ENCODE measurements at places on chromosomes 13 and 19.

- DNase-seq: no peak
These were observed 121.2 kb downstream of the STARD13 start for GRCh38 chr13:33164331-33164730.

GRCh38 chr19:49678985-49679770 lies 2.1 kb downstream of the PRMT1 start:
- no peak for DNase-seq

- no peak for DNase-seq
These were observed 12.4 kb downstream of the MCF2L start for GRCh38 chr13:112981451-112981850.

DNA sequence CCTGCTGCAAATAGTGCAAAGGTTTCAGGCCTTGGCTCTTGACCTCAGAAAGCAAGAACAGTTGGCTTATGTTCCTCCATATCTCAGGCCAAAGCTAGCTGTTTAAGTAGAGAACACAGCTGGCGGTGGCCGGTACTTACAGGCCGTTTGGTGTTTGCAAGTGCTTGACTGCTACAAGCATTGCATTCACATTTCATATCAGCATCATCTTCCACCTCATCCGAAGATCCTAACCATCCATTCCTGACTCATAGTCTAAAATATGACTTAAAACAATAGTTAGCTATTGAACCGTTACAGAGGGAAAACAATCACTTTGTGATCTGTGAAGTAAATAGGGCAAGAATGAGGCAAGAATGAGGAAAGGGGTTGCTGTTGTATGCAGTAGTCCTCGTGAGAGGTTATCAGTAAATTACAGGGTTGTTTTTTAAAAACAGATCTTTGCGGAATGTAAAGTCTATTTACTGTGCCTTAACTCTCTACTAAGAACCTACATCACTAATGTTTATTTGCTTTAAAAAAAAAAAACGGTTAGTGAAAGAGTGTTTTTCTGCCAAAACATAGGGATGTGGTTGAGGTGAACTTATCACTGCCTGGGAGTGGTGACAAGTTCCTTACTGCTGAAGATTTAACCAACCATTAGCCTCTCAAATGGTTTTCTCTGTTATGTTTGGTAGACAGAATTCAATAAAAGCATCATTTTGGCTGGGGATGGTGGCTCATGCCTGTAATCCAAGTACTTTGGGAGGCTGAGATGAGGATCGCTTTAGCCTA lies 21.6 kb upstream of the WDR88 start:
- DNase-seq: no peak

- no peak for DNase-seq
These were observed 85.7 kb downstream of the LRRC63 start for GRCh38 chr13:46297361-46297811.
